ENCODE measurements at places on chromosomes 4 and X.

DNA sequence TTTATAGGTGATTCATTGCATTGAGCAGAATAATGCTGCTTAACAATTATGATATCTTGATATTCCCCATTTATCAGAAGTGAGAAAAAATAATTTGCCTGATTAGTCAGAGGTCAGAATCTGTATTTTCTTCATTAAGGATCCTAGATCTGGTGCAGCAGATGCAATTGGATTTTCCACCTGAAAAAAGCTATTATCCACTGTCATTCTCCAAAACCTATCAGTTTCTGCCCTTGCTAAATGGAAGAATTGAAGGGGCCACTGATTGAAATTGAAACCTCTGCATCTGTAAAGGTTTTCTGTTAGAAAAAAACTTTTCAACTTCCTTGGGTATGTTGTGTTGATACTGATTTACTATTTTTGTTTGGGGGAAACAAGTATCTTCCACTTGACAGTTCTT is 636.0 kb upstream of the NDST4 start:
- no peak for DNase-seq

- DNase-seq = no peak
These were observed 67.4 kb downstream of the EMCN start for GRCh38 chr4:100450449-100450848.

DNA sequence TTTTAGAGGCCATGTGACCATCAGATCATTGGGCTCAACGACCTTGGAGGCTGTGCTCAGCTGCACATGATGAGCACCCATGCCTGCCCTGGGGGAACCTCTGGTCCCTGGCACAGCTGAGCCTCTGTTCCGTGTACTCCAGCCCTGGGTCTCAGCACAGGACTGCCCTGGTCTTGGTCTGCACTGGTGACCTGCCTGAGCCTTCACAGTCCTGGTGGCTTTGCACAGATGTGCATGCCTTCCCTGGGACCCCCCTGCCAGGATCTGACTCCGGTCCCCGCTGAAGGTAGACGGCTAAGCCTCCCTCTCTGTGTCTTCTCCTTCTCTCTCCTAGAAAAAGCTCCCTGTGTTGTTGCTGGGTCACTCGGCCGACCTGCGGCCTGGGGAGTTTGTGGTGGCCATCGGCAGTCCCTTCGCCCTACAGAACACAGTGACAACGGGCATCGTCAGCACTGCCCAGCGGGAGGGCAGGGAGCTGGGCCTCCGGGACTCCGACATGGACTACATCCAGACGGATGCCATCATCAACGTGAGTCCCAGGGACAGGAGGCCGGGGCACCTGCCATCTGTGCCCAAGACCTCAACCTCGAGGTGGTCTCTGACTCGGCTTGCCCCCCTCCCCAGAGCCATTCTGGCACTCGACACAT is 21.6 kb downstream of the HTRA3 start:
- no peak for DNase-seq

DNA sequence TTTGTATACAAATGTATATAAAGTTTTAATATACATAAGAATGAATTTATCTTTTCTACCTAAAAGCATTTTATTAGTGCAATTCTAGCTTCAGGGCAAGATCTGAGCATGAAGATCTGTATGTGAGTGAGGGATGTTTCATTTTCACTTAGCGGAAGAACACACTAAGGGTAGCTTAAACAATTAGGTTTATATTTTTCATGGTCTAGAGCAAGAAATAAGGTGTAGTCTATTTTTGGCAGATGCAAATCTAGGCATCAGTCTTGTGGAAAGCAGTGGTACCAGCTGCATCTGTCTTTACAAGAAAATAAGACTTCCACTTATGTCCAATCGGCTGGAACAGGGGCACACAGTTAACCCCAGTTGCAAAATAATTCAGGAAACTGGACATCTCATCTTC is 433.3 kb downstream of the ADAM29 start:
- DNase-seq = no peak

DNA sequence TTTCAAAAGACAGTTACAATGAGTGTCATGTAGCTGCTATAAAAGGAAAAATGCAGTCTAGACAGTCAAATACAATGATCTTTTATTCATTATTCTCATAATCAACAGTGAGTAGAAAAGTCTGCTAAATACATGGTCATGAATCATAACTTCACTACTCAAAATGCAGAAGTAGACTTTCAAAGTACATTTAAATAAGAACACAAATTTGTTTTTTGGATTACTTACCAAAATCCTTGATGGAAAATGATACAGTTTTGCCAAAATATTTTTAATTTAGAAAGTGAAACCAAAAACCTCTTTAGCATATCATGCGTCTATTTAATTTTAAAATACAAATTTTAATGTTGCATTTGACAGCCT is 4.9 kb downstream of the ACSL4 start:
- DNase-seq = no peak

DNA sequence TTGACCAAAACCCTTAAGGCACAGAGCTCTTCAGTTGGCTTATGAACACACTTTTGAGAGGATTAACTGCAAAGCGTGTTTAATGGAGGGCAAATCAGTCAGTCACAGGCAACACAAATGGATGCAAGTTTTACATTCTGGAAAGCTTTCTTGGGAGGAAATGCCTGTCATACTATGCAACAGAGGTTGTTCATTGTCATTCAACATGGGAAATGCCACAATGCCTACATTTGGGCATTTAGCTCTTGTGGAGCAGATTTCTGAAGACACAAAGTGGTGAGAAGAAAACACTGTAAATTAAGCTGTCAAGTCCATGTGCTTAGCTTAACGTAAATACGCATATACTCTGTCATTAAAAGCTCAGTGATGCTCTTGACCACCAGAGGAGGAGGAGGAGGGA is 41.1 kb downstream of the CBLL2 start:
- no peak for DNase-seq

DNA sequence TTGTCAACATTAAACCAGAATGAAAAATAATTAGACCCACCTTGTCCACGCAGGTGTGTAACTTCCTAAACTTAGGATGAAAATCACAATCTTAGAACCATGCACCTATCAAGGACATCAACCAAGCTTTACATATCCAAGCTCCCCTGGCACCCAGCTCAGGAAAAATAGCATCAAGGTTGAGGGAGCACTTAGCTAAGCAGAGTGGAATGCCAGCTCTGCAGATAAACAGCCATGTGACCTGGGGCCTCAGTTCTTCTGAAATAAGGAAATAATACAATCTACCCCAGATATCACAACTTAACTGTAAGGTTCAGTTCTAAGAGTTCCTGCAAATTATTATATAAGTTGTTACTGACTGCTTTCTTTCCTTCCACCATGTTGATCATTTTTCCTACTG is 64.7 kb downstream of the DHX15 start:
- no peak for DNase-seq

- DNase-seq = no peak
These were observed 71.4 kb upstream of the PJA1 start for GRCh38 chrX:69236641-69237040.

DNA sequence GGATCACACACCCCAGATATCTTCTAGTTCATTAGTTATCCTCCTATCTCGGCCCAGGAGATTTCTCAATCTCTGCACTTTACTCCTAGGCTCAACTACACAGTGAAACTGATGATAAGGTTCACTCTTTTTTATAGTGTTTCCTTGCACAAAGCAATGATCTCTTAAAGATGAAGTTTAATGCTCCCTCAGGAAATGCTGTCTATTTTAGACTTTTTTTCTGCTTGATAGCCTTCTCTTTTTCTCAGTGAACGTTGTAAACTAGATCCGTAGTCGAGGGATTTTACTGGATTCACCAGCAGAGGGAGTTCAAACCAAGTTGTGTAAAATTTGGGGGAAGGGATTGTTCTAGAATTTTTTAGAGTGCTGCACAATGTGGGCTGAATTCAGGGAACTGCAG is 269.6 kb downstream of the GBA3 start:
- no peak for DNase-seq

DNA sequence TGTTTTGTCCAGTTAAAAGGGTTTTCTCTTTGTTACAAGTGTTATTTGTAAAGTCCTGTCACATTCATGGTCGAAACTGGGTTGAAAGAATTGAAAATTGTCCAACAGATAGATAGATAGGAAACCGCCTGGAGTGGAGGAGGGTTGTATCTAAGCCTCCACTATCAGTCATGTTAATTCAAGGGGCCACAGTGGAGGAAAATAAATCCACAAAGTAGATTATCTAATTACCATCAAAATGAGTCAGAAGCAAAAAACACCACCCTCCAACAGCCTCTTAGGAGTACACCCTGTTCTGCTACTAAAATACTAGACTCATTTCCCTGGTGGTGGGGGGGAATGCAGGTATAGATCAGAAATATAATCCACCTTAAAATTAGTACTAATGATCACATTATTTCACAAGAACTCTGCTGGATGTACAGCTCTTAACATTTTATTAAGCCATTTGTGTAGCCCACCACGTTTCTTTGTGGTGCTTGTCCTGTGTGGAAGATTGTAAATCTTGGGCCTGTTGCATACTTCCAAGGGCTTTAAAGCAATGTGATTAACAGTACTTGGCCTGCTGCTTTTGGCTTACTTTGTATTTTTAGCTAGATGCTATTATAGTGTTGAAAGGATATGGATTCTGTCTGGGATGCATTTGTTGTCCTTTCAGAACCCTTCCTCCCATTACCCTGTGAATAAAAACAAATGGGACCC is 26.8 kb downstream of the RBBP7 start:
- DNase-seq = no peak

- DNase-seq = no peak
These were observed 49.5 kb downstream of the HTRA3 start for GRCh38 chr4:8319061-8319460.

- no peak for DNase-seq
These were observed 342 bp downstream of the EOLA2 start for GRCh38 chrX:149937871-149938426.

GRCh38 chr4:38132107-38132673 is 172.0 kb downstream of the PTTG2 start:
- peak; percentile 39 for DNase-seq
